Forelimb muscle (tissue), 1 donor: ENCODE measurements at places on chromosomes 5 and 9. TPM values are rescaled to one million over a fixed set of nuclear protein-coding genes. Genes with fewer than 3 reads are reported as not detected.

GRCh38 chr5:176410486-176411180, 5.7 kb downstream of the CLTB start:
- DNase-seq: no peak

GRCh38 chr5:62139741-62140140, 166.3 kb upstream of the KIF2A start:
- no peak for DNase-seq

FLT4 gene
- polyA plus RNA-seq: 7.3 TPM

DNA sequence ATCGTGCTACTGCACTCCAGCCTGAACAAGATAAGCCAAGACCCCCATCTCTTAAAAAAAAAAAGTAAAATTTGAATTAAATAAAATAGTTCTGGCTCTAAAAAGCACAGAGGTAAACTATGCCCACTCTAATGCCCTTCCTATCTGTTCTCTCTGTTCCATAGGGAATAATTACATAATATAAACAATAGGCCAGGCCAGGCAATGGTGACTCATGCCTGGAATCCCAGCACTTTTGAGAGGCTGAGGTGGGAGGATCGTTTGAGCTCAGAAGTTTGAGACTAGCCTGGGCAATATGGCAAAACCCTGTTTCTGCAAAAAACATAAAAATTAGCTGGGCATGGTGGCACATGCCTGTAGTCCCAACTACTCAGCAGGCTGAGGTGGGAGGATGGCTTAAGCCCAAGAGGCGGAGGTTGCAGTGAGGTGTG, 47.4 kb downstream of the MYO10 start:
- no peak for DNase-seq

IFNA13 gene
- polyA plus RNA-seq: not detected

DNA sequence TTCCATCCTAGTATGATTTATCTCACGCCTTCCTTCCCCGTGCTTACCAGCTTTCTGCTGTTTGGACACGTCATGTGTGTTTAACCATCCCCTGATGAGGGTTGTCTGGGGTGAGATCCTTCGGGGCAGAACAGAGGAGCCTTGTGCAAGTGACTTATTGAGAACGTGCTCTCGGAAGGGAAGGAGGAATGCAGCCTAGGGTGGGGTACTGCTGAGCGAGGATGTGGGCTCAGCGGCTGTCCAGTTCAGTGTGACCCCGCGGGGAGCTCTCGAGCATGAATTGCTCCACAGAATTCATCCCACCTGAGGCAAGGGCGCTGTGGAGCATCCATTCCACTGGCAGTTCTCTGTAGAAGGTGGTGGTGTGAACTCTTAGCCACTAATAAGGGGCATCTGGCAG, 4.0 kb downstream of the MYOZ3 start:
- no peak for DNase-seq

GRCh38 chr5:122701640-122702523, 73.0 kb upstream of the SNX2 start:
- no peak for DNase-seq
